ENCODE measurements at places on chromosomes 2 and 18. TPM values are rescaled to one million over a fixed set of nuclear protein-coding genes. Genes with fewer than 3 reads are reported as not detected.

CAB39 gene
- total RNA-seq: 149 TPM

GREB1 gene
- total RNA-seq: 0.28 TPM

GPBAR1 gene
- total RNA-seq: under 0.01 TPM

TP53I3 gene
- total RNA-seq: 26.4 TPM

TRMT61B gene
- total RNA-seq: 19.4 TPM

ASB18 gene
- not detected for total RNA-seq

ITGB6 gene
- 414 TPM for total RNA-seq

EFR3B gene
- 0.07 TPM for total RNA-seq

ALPI gene
- total RNA-seq: not detected

NEURL3 gene
- total RNA-seq: not detected

CTAGE1 gene
- not detected for total RNA-seq

GATA6 gene
- 1.7 TPM for total RNA-seq

PAX3 gene
- 5.8 TPM for total RNA-seq

RAX gene
- total RNA-seq: not detected

ERMN gene
- not detected for total RNA-seq

RAB31 gene
- total RNA-seq: 45.5 TPM

UGT1A9 gene
- not detected for total RNA-seq

C2orf80 gene
- total RNA-seq: not detected

FAM110C gene
- 16.2 TPM for total RNA-seq

HRH4 gene
- 0.21 TPM for total RNA-seq

PTPN4 gene
- total RNA-seq: 46.3 TPM

GAREM1 gene
- 9.2 TPM for total RNA-seq

BMPR2 gene
- 9.9 TPM for total RNA-seq

C2orf15 gene
- 2.1 TPM for total RNA-seq

USP34 gene
- 126 TPM for total RNA-seq

LHCGR gene
- not detected for total RNA-seq

GGCX gene
- 38.1 TPM for total RNA-seq

UBE2E3 gene
- total RNA-seq: 45.5 TPM

IL1RN gene
- total RNA-seq: 53.7 TPM

PROC gene
- 0.64 TPM for total RNA-seq

All from nasal cavity respiratory epithelium epithelial cell of viscerocranial mucosa (primary cell).